Activated CD4-positive, CD25-positive, alpha-beta regulatory T cell treated with anti-CD3 and anti-CD28 coated beads, Interleukin-2, amount 50 U/mL, for 16 hours (primary cell): ENCODE measurements at places on chromosomes 16 and 17.

GRCh38 chr17:19867329-19868078, at the start of gene ULK2:
TSS of gene ULK2 (minus strand) at chr17:19867936. CDS start at chr17:19867417, 519 bp downstream.
- DNase-seq = no peak

DNA sequence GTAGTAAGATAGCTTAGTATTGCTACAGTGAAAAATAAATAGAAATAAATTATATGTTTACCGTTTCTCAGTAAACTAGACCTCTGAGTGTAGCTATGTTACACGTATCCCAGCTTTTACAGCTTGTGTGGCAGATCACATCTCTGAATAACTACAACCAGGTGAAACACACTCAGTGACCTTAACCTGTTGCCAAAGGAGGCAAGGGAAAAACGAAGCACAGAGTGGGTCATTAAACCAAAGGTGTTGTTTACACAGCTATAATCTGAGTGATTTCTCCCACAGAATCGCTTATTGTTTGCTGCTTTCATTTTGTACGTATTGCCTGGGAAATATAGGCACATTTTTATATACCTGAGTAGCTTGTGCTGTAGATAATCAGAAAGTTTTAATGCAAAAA, 688.2 kb upstream of the KIF2B start:
- no peak for DNase-seq

DNA sequence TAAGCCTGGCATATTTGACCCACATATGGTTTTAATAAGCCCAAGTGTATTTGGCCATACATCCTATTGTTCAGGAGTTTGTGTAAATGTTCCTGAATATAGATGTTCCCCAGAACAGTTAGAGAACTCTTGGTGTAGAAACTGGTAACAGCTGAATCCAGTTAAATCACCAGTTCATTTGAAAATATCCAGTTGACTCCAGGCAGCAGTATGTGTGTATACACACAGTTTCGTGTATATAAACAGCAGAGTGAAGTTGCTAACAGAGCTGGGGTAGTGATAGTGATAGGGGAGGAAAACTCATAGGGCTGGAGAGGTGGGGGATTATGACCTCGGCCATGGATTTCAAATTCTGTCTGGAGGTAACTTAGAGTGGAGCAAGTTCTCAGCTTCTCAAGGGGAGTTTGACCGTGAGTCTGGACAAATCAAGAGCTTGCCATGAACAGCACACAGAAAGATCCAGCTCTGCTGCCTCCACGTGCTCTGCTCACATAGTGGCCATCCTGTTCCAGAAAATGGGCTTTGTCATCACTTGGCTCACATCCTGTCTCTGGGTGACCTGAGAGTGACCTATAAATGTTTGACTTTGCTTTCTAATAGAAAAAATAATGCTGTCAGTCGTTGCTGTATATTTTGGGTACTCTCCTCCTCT, 30.6 kb upstream of the MMD start:
- no peak for DNase-seq

GRCh38 chr16:47829850-47830600, 325.8 kb downstream of the ABCC12 start:
- DNase-seq = no peak

GRCh38 chr16:25855818-25856217, 164.1 kb downstream of the HS3ST4 start:
- no peak for DNase-seq
